ENCODE measurements at places on chromosomes 7 and 10.

- no peak for DNase-seq
Measured at GRCh38 chr10:33187427-33187999, 147.0 kb downstream of the NRP1 start.

DNA sequence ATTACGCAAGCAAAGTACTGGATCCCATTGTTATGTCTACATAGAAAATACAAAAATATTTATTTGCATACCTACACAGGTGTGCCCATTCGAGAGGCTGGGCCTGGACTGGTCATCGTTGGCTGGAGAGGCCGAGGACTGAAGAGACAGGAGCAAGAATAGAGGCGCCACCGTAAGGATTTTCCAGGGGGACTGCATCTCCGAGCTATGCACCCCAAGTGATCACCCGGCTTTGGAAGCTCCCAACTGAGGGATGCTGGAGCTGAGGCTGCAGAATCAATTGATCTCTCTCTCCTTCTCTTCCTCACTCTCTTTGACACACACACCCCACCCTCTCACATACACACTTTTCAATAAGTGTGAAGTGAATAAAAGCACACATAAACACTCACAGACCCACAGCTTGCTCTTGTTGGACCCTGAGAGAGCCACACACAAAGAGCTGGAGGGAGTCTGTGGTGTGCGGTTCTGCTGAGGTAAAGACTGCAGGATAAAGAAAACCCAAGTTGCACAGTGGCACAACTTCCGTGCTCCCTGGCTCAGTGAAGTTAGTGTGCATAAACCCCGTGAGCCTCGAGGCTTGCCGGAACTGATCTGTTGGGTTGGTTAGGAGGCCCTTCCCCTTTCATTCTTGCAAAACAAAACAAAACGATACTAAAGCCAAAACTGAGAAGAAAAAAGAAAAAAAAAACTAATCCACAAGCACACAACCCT is at the start of gene AOAH:
TSS of gene AOAH (minus strand) at position 544 of the 714 bp plus-strand sequence. CDS start at position 198, 346 bp downstream.
- peak; percentile 87 for DNase-seq

GRCh38 chr10:126243306-126243705 is 145.0 kb downstream of the ADAM12 start:
- no peak for DNase-seq

GRCh38 chr7:23654508-23654907 is 25.5 kb upstream of the FAM221A start:
- no peak for DNase-seq

GRCh38 chr10:90644165-90644564 is 213.7 kb downstream of the HTR7 start:
- DNase-seq = no peak

GRCh38 chr7:42662862-42663261 is 249.0 kb downstream of the C7orf25 start:
- DNase-seq = no peak

GRCh38 chr7:25361863-25362262 is 133.6 kb upstream of the NPVF start:
- DNase-seq = no peak

- no peak for DNase-seq
Measured at GRCh38 chr10:4545062-4545461, 280.9 kb upstream of the AKR1E2 start.

- no peak for DNase-seq
Measured at GRCh38 chr10:35103882-35104281, 13.7 kb upstream of the CUL2 start.

GRCh38 chr7:104530251-104530650 is 201.8 kb downstream of the LHFPL3 start:
- DNase-seq = no peak

- DNase-seq = no peak
Measured at GRCh38 chr7:14478834-14479510, 423.6 kb downstream of the DGKB start.

All from CD4-positive, alpha-beta T cell treated with Interleukin-4 for 4 hours (primary cell).